ENCODE measurements at places on chromosomes 7 and 10. TPM values are rescaled to one million over a fixed set of nuclear protein-coding genes. Genes with fewer than 3 reads are reported as not detected.

DNA sequence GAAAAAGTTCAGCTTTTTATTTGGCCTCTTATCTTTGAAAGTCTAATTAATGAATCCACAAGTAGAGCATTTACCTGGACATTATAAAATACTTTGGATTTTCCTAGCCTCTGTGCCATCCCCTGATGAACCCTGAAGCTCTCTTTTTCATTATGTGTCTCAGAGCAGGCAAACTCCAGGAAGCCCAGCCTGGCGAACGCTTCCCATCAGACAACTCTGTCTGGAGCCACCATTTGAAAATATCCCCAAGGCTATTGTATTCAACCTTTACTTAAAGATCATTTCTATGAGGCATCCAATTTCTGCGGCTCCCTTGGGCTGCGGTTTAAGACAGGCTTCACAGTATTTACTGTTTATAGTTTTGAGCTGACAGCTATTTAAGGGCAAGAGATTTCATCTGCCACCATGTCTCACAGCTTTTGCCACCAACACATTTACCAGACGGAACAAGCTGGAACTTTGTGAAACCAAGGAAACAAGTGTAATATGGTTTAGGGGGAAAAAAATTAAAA is 257.2 kb upstream of the GLI3 start:
- no peak for DNase-seq

The ACBD7 gene
- not detected for total RNA-seq

The GIGYF1 gene
- 39.3 TPM for total RNA-seq

The GPR26 gene
- total RNA-seq = not detected

DNA sequence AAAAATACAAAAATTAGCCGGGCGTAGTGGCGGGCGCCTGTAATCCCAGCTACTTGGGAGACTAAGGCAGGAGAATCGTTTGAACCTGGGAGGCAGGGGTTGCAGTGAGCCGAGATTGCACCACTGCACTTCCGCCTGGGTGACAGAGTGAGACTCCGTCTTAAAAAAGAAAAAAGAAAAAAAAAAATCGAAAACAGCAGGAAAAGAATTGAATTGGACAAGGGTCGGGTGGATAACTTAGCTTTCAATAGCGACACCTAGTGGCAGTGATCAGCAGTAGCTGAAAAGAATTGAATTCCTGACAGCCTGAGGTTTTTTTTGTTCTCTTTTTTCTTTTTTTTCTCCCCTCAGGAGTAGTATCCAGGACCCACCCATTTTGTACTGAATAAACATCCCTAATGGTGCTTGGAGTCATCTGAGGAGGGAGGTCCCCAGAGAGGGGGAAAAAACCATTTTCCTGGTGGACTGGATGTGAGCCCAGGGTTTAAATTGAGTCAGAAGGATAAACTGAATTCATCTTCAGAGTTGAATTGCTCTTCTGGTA is 55.1 kb downstream of the CYCS start:
- peak; percentile 90 for DNase-seq

The GIMAP8 gene
- 5.1 TPM for total RNA-seq

The PAOX gene
- total RNA-seq = 12.9 TPM

- DNase-seq = no peak
Measured at GRCh38 chr7:13197501-13197900, 510.1 kb downstream of the ARL4A start.

- DNase-seq = no peak
Measured at GRCh38 chr7:87858417-87859100, 17.6 kb downstream of the SLC25A40 start.

GRCh38 chr10:132841615-132841975 is 55.6 kb upstream of the NKX6-2 start:
- DNase-seq = no peak

Measured in stomach (tissue), 19 donors.